ELR (cell line): ENCODE measurements at places on chromosomes 12 and 14.

DNA sequence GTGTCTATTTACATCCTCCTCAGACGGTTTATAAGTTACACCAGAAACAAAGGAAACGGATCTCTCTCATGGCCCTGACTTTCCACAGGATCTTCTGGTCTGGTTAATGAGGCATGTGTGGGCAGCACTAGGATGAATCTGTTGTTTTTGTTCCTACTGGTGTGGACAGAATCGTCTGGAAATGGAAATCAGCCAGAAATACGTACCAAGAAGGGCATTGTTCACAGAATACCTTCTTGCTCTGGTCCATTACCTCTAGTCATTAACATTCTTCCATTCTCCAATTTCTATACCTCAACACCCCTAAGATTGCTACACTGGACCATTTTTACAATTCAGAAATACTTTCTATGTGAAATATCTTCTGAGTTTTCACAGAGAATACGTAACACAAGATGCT lies 86.0 kb downstream of the TPH2 start:
- no peak for DNase-seq

GRCh38 chr12:131682510-131682895 lies 28.4 kb upstream of the SFSWAP start:
- no peak for DNase-seq

DNA sequence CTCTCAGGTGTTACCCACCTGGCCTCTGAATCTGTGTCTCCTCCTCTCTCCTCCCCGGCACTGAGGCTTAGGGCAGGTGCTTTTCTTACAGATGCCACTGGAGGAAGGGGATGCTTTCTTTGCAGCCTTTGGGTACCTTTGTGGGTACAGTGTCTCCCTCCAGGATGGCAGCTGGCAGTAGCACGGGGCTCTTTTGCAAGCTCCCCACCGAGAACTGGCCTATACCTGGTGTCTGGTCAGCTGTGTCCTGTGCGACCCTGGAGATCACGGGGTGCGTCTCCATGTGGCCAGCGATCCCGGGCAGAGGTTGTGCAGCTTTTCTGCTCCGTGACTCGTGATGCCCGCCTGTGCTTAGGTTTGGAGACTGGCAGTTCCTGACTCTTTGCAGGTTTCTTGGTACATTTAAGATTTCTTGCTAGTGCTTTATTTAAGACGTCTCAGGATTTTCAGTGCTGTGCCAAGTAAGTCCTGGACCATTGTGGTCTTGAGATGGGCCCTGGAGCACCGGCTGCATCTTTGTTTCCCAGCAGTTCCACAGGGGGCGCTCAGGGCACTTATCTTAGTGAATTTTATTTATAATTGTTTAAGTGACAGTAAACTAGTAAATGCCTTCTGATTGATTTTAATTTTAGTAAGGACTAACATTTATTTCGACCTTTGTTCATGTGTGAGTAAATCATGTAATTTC lies 68.9 kb downstream of the DDX51 start:
- peak; percentile 30 for DNase-seq

GRCh38 chr14:80522411-80522810 lies 311.1 kb upstream of the DIO2 start:
- no peak for DNase-seq

DNA sequence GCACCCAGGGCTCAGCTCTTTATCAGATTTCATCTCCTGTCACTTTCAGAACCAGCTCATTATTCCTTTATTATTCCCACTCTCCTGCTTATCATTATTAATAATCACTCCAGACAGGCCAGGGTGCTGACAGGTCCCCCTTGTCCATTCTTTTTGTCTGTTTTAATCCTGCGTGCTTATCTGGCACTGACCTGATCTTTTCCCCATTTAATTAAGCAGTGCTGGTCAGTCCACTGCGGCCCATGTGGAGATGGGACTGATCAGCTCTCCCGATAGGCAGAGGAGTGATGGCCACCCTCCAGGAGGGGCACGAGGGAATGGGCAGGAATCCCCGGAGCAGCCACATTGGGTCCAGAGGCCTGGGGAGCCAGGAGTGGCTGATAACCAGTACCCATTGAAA lies 55.5 kb upstream of the GPATCH2L start:
- DNase-seq: no peak

DNA sequence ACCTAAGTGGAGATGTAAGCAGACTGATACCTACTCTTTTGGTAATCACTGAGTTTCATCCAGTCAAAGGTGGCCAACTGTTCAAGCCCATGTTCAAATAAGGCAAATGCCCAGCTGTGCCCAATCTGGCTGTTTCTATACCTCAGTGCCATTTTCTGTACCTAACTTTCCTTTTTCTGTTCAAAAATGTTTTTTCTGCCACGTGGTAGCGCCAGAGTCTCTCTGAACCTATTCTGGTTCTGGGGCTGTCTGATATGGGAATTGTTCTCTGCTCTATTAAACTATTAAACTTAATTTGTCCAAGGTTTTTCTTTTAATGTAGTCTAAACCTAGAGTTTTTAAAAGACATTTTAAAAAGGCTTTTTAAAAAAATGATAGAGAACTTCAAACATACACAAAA lies 391.2 kb downstream of the NOVA1 start:
- DNase-seq: no peak
